H1 (cell line): ENCODE measurements at places on chromosomes 16 and 17. TPM values are rescaled to one million over a fixed set of nuclear protein-coding genes. Genes with fewer than 3 reads are reported as not detected.

- H3K27me3 ChIP-seq = no peaks in the 10 kb centered on the region
- H3K36me3 ChIP-seq = peaks cover 24% of the 10 kb centered on the region
- H3K4me3 ChIP-seq = no peak overlapping the region
- H3K4me1 ChIP-seq = peaks cover 18% of the 10 kb centered on the region
- H3K27ac ChIP-seq = no peak overlapping the region
These were observed 103.1 kb upstream of the CDH11 start for GRCh38 chr16:65224994-65225393.

GRCh38 chr16:4160658-4161430 lies 44.6 kb upstream of the ADCY9 start:
- H3K4me3 ChIP-seq = no peak overlapping the region
- H3K27me3 ChIP-seq = no peaks in the 10 kb centered on the region
- H3K36me3 ChIP-seq = no peaks in the 10 kb centered on the region
- no peak overlapping the region for H3K27ac ChIP-seq
- no peak for DNase-seq

OR3A2 gene
- not detected in 2 replicates for total RNA-seq

- peaks cover 13% of the 10 kb centered on the region for H3K4me1 ChIP-seq
- no peaks in the 10 kb centered on the region for H3K36me3 ChIP-seq
- H3K4me3 ChIP-seq = no peak overlapping the region
- no peak overlapping the region for H3K27ac ChIP-seq
- no peak for DNase-seq
These were observed 23.4 kb upstream of the LITAF start for GRCh38 chr16:11610121-11610505.

DNA sequence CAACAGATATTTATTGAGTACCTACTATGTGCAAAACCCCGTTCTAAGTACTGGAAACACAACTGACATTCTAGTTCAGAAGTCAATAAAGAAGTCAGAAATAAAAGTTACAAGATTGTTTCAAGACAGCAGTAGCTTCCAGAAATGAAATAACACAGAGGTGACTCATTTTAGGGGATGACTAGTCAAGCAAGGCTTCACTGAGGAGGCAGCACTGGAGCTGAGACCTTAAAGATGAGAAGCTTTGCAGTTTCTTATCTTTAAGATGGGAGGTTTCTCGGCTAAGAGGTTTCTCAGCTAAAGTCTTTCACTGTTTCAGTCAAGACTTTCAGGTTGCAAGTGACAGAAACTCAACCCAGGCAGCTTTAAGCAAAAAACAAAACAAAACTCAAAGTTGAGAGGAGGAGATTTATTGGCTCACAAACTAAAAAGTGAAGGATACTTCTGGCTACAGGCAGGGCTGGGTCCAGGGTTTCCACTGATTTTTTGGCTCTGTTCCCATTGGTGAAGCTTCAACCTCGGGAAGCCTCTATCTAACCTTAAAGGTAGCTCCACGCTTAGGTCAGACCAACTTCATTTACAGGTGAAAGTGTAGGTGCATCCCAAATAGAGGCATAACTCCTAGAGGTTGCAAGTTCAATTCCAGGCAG lies 7.4 kb upstream of the MMP2 start:
- peaks cover 4% of the 10 kb centered on the region for H3K4me1 ChIP-seq
- no peak overlapping the region for H3K27ac ChIP-seq
- no peak for DNase-seq

GPR142 gene
- total RNA-seq = not detected in 2 replicates

- no peak overlapping the region for H3K27ac ChIP-seq
- H3K27me3 ChIP-seq = no peaks in the 10 kb centered on the region
- no peak overlapping the region for H3K4me3 ChIP-seq
- no peak for DNase-seq
These were observed 10.9 kb upstream of the FOXJ1 start for GRCh38 chr17:76151896-76152454.

GRCh38 chr16:77679391-77679790 lies 42.9 kb upstream of the NUDT7 start:
- H3K27ac ChIP-seq = no peak overlapping the region
- H3K27me3 ChIP-seq = no peaks in the 10 kb centered on the region
- no peaks in the 10 kb centered on the region for H3K36me3 ChIP-seq
- DNase-seq = no peak
- no peak overlapping the region for H3K4me3 ChIP-seq
- H3K4me1 ChIP-seq = no peaks in the 10 kb centered on the region

GRCh38 chr16:57611181-57611580 lies 17.2 kb upstream of the ADGRG1 start:
- no peak overlapping the region for H3K27ac ChIP-seq
- no peaks in the 10 kb centered on the region for H3K4me1 ChIP-seq
- H3K4me3 ChIP-seq = no peak overlapping the region
- DNase-seq = no peak
- H3K36me3 ChIP-seq = no peaks in the 10 kb centered on the region

NSRP1 gene
- 22.4 and 22.7 TPM in 2 replicates for total RNA-seq

GRCh38 chr16:54080524-54081008 lies 206.0 kb downstream of the IRX3 start:
- H3K27ac ChIP-seq = no peak overlapping the region
- H3K4me3 ChIP-seq = no peak overlapping the region
- H3K4me1 ChIP-seq = peaks cover 4% of the 10 kb centered on the region
- no peak for DNase-seq
- H3K27me3 ChIP-seq = no peaks in the 10 kb centered on the region

GRCh38 chr16:85436636-85437165 lies 176.4 kb upstream of the GSE1 start:
- H3K4me1 ChIP-seq = peaks cover 47% of the 10 kb centered on the region
- H3K27me3 ChIP-seq = peaks cover 7% of the 10 kb centered on the region; the same call in 1 of the 2 replicates
- no peak overlapping the region for H3K4me3 ChIP-seq

GRCh38 chr17:64572682-64573154 lies 65.9 kb downstream of the CEP95 start:
- no peaks in the 10 kb centered on the region for H3K4me1 ChIP-seq
- DNase-seq = no peak
- H3K27me3 ChIP-seq = no peaks in the 10 kb centered on the region
- H3K27ac ChIP-seq = no peak overlapping the region
- H3K4me3 ChIP-seq = no peak overlapping the region

GRCh38 chr17:76238847-76239537 lies 1.3 kb downstream of the RNF157 start:
- no peaks in the 10 kb centered on the region for H3K4me1 ChIP-seq
- H3K36me3 ChIP-seq = no peaks in the 10 kb centered on the region
- H3K27me3 ChIP-seq = peaks cover 42% of the 10 kb centered on the region
